ENCODE measurements at places on chromosomes 1 and 21.
A peak's percentile ranks its signal among the peaks of the same experiment; 100 is the strongest.

- DNase-seq: no peak
These were observed 48.2 kb upstream of the DNASE2B start for GRCh38 chr1:84350104-84350503.

- DNase-seq: no peak
These were observed 29.4 kb upstream of the EPS8L3 start for GRCh38 chr1:109793089-109793485.

DNA sequence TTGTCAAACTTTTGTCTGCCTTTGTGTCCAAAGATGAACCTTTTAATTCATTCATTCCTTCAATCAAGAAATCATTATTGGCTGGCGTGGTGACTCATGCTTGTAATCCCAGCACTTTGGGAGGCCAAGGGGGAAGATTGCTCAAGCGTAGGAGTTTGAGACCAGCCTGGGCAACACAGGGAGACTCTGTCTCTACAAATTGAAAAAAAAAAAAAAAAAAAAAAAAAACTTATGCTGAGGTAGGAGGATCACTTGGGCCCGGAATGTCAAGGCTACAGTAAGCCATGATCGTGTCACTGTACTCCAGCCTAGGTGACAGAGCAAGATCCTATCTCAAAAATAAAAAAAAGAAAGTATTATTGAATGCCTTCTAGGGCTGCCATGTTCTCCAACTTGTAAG lies 51.3 kb upstream of the CXADR start:
- no peak for DNase-seq

GRCh38 chr1:72937905-72938304 lies 655.6 kb upstream of the NEGR1 start:
- DNase-seq: no peak

GRCh38 chr1:64839261-64839660 lies 94.4 kb downstream of the RAVER2 start:
- DNase-seq: no peak

- DNase-seq: no peak
These were observed 21.0 kb upstream of the APP start for GRCh38 chr21:26191609-26192008.

GRCh38 chr1:174828264-174828663 lies 171.5 kb upstream of the CACYBP start:
- DNase-seq: no peak

- no peak for DNase-seq
These were observed 30.2 kb downstream of the RRAGC start for GRCh38 chr1:38829368-38829767.

- DNase-seq: no peak
These were observed 67.2 kb upstream of the FOXD3 start for GRCh38 chr1:63255153-63255552.

- no peak for DNase-seq
These were observed 251.6 kb upstream of the SGIP1 start for GRCh38 chr1:66282343-66282852.

DNA sequence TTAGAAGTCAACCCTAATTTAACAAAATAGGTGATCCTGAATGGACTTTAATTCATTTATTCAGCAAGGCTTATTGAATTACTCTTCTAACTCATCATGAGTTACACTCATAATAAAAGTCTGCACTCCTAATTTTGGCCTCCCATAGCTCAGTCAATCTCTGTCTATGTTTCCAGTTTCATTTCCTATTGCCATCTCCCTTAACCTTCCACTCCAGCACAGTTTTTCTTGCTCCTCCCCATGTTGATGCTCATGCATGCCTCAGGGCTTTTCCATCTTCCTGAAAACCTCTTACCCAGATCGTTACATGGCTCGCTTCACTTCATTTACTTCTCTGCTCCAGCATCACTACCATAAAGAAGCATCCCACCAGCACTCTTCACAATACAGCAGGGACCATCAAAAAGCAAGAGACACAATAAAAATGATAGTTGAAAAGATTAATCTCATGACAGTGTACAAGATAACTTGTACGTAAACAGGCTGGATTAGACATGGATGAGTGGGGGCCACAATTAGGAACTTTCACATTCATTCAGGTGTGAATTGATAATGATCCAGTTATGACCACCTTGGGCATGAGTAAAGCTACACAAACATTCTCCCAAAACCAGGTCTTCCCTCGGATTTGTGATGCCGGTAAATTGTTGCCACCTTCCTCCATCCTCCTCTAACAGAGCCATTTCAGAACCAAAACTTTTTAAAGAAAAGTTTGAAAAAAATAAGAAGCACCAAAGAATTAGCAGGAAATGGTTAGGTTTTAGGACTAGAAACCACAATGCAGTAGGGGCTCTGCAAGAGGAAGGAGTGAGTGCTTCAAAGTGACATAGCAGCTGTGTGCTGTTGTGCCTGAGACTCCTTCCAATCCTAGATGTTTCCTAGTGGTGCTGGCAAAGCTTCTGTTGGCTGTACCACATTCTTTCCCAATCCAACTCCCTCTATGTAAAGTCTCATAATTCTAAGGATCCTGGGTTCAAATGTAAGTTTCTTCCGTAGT lies 89.8 kb downstream of the OLFML2B start:
- DNase-seq: no peak

GRCh38 chr1:44047131-44047530 lies 15.9 kb upstream of the SLC6A9 start:
- no peak for DNase-seq

GRCh38 chr1:170660281-170660713 lies 3.6 kb upstream of the PRRX1 start:
- no peak for DNase-seq

- DNase-seq: peak; percentile 48
These were observed 674 bp upstream of the HES5 start for GRCh38 chr1:2530513-2531361.

GRCh38 chr1:71698186-71698585 lies 584.2 kb downstream of the NEGR1 start:
- DNase-seq: no peak

GRCh38 chr1:173248247-173248940 lies 41.3 kb upstream of the TNFSF4 start:
- DNase-seq: no peak

- DNase-seq: no peak
These were observed 87.7 kb downstream of the LACTBL1 start for GRCh38 chr1:22884806-22885530.
